Activated naive CD8-positive, alpha-beta T cell treated with anti-CD3 and anti-CD28 coated beads, Interleukin-2, amount 50 U/mL, for 16 hours (primary cell): ENCODE measurements at places on chromosomes 1 and 21.
A peak's percentile ranks its signal among the peaks of the same experiment; 100 is the strongest.

DNA sequence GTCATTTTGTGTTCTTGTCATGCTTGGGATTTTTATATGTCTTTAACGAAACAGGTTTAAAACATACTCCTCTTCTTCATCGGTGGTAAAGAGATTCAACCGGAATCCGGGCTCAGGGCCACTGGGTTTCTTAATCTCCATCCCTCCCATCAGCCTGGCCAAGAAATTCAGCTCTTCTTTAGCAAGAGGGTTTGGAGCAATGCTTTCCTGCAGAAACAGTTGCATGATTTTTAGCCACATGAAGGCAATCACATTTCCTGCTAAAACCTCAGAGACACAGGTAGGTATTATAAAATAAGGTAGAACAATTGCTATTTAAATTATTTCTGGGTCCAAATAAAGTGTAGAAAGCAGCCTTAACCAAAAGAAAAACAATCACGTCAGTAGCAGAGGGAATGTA, 22.7 kb upstream of the LSM10 start:
- DNase-seq, result no peak

- DNase-seq, result no peak
Observed at GRCh38 chr1:208366559-208366958, 122.4 kb upstream of the PLXNA2 start.

- DNase-seq, result no peak
Observed at GRCh38 chr1:81238129-81238528, 562.6 kb upstream of the ADGRL2 start.

- DNase-seq, result no peak
Observed at GRCh38 chr1:205666372-205667166, 13.7 kb downstream of the SLC45A3 start.

- no peak for DNase-seq
Observed at GRCh38 chr21:39842741-39843459, 24.3 kb upstream of the PCP4 start.

DNA sequence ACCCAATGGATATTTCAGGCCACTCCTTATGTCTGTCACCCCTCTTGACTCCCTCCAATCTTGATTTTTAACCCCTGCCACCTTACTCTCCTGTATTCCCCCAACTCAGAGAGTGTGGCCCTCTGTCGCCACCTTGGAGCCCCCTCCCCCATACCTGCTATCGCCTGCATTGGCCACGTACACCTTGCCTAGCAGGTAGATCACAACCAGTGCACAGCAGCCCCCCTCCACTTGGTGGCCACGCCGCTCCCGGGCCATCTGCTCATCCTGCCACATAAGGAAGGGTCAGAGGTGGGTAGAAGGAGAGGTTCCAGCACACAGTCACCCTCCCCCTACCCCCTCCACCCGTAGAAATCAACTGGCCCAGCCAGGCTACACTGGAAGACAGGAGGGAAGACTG, 2.9 kb downstream of the PPM1J start:
- no peak for DNase-seq

GRCh38 chr1:97247196-97247595, 525.6 kb downstream of the PTBP2 start:
- no peak for DNase-seq

GRCh38 chr1:224472806-224473205, 38.2 kb upstream of the WDR26 start:
- no peak for DNase-seq

- no peak for DNase-seq
Observed at GRCh38 chr1:203558064-203558760, 64.3 kb downstream of the OPTC start.

- DNase-seq, result no peak
Observed at GRCh38 chr1:45510972-45511527, 10.6 kb downstream of the PRDX1 start.

- DNase-seq, result no peak
Observed at GRCh38 chr1:43653339-43653738, 3.4 kb downstream of the KDM4A start.

DNA sequence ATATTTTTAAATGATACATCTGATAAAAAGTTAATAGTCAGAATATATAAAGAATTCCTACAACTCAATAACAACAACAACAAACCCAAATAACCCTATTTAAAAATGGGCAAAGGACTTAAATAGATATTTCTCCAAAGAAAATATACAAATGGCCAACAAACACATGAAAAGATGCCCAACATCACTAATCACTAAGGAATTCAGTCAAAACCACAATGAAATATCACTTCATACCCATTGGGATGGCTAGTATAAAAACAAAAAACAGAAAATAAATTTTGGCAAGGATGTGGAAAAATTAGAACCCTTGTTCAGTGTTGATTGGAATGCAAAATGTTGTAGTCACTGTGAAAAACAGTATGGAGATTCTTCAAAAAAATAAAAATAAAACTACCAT, 184.8 kb upstream of the RAB4A start:
- no peak for DNase-seq

DNA sequence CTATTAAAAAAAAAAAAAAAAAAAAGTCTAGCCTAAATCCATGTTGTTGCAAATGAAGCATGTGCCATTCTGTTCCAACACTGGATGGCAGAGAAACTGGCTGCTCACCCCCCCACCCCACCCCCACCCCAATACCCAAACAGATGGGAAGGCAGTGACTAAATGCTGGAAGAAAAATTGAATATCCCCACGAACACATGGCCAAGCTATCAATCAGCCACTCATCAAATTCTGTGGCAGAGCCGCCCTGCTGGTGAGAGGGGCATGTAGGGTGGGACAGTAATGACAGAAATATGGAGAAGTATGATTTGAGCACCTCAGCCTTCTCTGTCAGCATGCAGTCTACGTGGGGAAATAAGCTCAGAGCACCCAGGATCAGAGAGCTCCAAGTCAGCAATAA, 34.1 kb downstream of the OPTC start:
- no peak for DNase-seq

DNA sequence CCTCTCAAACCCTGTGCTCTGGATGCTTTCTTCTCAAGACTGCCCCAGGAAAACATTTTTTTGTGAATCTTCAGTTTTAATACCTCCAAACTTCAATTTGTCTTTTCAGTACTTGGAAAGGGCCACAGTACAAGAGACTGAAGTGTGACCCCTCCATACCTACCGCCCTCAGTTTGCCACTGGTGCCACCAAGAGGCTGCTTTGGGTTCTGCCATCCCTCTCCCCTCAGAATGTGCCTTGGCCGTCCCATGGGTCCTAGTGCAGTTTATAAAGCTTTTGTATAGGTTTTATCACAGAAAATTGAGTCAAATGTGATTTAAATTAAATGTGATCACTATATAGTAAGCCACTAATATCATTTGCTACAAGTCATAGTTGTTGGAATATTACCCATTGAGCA, 60.8 kb upstream of the PGD start:
- peak; percentile 1 for DNase-seq

DNA sequence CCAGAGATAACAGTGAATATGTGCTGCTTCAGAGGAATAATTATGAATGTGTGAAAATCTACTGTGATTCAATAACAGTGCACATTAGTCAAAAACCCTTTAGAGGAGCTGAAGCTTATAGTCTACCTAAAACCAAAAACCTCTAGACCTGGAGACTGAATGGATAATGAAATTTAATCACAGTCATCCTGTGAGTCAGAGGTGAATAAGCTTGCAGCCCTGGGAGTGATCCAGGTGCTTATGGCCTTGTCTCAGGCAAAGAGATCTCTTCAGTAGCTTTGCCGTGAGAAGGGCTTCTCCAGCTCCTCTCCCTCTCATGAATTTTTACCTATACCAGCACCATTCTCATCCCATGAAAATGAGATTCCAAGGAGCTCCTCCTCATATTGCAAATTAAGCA, 81.3 kb upstream of the RGS4 start:
- DNase-seq, result no peak

- peak; percentile 18 for DNase-seq
Observed at GRCh38 chr1:116020668-116021272, 44.5 kb downstream of the SLC22A15 start.
